Fibroblast of upper back skin (primary cell): ENCODE measurements at places on chromosomes 3 and 15.

DNA sequence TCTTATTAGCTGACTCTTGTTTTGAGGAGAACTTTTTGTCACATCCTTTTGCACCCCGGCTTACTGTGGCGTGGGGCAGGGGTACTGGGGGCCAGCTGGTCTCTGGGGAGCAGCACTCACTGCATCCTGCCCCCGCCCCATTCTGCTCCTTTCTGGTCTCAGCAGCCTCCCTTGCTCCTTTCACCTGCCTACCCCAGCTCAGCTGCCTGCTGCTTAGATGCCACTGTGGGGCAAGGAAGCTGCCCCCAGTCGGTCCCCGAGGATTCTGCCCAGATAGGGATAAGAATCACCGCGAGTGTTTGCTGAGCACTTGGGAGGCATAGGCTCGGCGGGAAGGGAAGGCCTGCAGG is 32.0 kb downstream of the APBA2 start:
- no peak for DNase-seq

GRCh38 chr3:112013058-112013783 is 14.5 kb downstream of the TAGLN3 start:
- peak; percentile 68 for DNase-seq

DNA sequence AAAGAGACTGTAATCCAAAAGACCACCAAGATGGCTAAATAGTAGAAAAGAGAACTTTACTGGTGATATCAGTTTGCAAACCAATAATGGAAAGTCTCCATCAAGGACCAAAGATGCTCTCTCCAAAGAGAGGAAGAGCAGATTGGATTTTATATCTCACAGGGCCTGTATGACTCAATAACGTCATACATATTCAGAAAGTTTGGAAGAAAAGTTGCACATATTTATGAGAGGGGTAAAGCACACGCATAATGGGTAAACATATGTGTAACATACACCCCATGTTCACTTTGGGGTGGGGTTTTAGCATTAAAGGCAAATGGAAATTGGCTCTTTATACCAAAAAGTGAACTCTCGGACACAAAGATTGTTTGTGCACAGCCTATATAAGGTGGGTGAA is 274.5 kb upstream of the POU1F1 start:
- DNase-seq, result no peak

GRCh38 chr3:190564175-190564574 is 50.3 kb downstream of the IL1RAP start:
- no peak for DNase-seq

- DNase-seq, result peak; percentile 69
These were observed 613.4 kb downstream of the ZPLD1 start for GRCh38 chr3:103048068-103048722.

DNA sequence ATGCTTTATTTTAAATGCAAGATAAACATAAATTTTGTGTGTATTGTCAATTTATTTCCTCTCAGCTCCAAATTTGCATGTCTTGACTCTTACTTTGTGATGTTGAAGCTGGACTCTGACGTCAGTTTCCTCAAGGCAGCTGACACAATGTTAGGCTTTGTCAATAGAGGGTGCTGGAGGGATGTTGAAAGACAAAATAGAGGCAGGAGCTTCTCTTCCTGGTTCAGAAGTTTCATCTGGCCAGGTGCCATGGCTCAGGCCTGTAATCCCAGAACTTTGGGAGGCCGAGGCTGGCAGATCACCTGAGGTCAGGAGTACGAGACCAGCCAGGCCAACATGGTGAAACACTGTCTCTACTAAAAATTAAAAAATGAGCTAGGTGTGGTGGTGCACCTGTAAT is 408.6 kb downstream of the GBE1 start:
- peak; percentile 31 for DNase-seq
